ENCODE measurements at places on chromosomes 16 and 17. TPM values are rescaled to one million over a fixed set of nuclear protein-coding genes. Genes with fewer than 3 reads are reported as not detected.
A peak's percentile ranks its signal among the peaks of the same experiment; 100 is the strongest.

GRCh38 chr16:17468611-17469010 lies 2.1 kb downstream of the XYLT1 start:
- no peak for DNase-seq

DNA sequence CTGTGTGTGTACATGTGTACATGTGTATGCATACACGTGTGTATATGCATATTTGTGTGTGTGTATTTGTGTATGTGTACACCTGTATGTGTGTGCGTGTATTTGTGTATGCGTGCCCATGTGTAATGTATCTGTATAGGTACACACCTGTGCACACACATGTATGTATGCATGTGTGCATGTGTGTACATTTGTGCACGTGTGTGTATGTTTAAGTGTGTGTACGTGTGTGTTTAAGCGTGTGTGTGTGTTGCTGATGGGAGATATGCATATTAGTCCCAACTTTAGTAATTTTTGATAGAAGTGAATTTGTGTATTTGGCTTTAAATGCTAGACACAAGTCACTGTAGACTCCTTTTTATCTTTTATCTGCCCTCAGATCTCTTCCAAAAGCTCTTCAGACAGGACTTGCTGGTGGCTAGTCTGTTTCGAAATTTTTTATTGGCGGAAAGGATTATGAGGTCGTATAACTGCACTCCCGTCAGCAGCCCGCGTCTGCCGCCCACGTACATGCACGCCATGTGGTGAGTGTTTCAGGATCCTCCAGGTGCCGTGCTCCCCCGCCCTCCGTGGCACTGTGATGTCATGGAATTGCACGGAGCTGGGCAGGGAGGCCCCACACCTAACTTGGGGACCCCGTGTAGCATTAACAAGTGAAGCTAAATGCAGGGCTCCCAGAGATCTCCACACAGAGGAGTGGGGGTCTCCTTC lies 168.8 kb upstream of the CHMP6 start:
- peak; percentile 23 for DNase-seq

- no peak for DNase-seq
These were observed 78.0 kb upstream of the DOC2B start for GRCh38 chr17:259341-259976.

DNA sequence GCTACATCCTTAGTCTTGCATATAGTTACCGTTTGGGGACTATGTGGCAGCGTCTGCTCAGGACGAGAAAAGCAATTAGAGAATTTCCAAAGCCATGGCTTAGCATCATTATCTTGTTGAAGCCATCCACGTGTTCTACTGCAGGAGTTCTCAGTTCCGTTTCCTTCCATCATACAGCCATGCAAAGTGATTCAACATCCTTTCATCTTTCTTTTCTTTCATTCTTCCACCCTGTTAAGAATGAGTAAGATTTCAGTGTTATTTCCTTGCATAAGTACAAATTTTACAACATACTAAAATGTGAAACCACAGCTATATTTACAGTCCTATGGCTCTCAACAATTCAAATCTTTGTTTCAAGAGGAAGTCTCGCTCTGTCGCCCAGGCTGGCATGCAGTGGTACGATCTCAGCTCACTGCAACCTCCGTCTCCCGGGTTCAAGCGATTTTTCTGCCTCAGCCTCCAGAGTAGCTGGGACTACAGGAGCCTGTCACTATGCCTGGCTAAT lies 3.8 kb downstream of the MARF1 start:
- no peak for DNase-seq

The GAS7 gene
- total RNA-seq: 2.5 TPM

GRCh38 chr16:22194707-22195444 lies 11.2 kb upstream of the EEF2K start:
- DNase-seq: no peak

DNA sequence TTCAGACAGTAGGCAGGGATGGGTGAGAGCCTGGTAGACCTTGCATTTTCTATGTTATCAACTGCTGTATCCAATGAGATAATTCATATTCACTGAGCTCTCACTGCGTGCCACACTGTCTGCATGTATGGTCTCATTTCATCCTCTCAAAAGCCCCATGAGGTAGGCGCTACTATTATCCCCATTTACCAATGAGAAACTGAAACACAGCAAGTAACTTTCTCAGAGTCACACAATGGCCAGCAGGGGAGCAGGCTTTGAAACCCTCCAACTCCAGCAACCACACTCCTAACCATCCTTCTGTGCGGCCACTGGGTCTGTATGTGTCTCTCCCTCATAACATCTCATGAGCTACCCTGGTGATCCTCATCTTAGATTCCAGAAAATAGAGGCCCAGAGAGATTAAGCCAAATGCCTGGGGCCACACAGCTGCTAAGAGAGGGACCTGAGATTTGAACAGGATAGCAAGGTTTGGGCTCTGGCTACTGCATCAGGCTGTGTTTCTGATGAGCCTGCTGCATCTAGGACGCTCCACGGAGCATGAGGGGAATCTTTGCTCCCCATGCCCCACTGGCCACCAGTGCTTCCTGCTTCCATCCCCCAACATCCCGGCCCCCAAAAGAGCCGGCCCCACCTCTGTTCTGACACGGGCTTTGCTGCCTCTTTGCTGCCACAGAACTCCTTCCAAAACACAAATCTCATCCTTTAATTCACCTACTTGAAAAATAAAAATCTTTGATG lies 3.2 kb downstream of the CCR7 start:
- no peak for DNase-seq

The TMEM98 gene
- total RNA-seq: 67.3 TPM

The PLCG2 gene
- total RNA-seq: 1.8 TPM

DNA sequence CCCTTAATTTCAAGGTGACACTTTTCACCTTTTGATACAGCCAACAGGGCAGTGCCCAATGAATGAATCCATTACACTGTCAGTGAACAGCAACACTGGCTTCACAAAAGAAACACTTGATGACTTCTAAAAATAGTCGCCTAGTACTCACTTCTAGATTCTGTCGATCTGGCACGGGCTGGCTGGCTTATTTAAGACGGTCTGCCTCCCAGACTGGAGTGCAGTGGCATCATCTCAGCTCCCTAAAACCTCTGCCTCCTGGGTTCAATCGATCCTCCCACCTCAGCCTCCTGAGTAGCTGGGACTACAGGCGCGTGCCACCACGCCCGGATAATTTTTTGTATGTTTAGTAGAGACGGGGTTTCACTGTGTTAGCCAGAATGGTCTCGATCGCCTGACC lies 1.9 kb downstream of the NDUFAB1 start:
- DNase-seq: no peak
